ENCODE measurements at places on chromosomes 2 and 18. TPM values are rescaled to one million over a fixed set of nuclear protein-coding genes. Genes with fewer than 3 reads are reported as not detected.

DNA sequence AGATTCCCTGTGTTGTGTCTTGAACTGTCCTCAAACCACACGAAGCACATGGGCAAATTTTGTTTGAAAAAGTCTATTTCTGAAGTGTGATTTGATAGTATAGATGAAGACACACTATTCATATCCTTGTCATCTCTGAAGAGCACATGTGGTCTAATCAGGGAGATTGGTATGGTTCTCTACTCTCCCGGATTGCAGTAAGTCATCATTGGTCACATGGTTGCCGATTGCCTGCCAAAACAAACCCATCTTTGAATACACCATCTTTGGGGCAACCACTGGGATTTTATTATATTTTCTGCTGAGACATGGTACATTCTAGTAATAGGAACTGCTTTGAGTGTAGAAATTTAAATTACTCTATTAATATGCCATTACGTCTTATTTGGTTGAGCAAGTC, 186.9 kb downstream of the MYO1B start:
- H3K27me3 ChIP-seq = peaks cover 19% of the 10 kb centered on the region
- no peaks in the 10 kb centered on the region for H3K4me1 ChIP-seq
- DNase-seq = no peak
- no peak overlapping the region for H3K27ac ChIP-seq

CAMKMT gene
- 12.8 TPM for total RNA-seq

SCYGR7 gene
- not detected for total RNA-seq

IL37 gene
- total RNA-seq = not detected
